ENCODE measurements at places on chromosomes 3 and 15. TPM values are rescaled to one million over a fixed set of nuclear protein-coding genes. Genes with fewer than 3 reads are reported as not detected.

The ISL2 gene
- 0.11 TPM for total RNA-seq

- no peak for DNase-seq
Measured at GRCh38 chr3:17515445-17516234, 226.8 kb downstream of the TBC1D5 start.

DNA sequence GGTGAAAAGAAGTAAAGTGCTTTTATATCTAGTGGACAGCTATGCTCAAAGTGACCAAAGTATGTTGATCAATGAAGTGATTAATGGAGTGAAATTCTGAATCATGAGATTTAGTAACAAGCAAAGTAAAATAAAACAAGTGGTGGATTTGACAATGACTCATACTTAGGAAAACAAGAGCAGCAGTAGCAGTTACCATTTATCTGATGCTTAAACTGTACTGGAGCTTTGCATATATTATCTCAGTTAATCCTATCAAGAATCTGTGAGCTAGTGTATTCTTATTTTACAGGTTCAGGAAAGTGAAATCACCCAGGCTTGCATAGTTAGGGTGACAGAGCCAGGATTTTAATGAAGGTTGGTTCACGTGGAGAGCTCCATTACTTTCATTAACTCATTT is 50.6 kb upstream of the SPATA16 start:
- no peak for DNase-seq

DNA sequence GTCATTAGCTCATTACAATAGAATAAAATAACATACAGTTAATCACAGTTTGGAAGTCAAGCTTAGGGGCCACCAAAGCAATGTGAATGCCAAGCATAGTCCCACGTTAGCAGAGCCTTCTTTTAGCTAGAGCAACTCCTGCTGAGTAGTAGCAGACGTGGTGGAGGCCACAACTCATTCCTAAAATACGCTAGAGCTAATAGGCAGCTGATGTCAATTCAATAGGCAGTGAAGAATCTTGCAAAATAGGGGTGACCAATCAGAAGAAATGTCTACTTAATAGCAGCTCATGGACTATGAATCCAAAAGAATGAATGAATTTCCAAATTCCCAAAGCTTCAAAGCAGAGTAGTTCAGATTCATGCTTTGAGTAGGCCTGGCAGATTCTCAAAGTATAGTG is 292.9 kb upstream of the RORA start:
- no peak for DNase-seq
